ENCODE measurements at places on chromosomes 3 and 15.
A peak's percentile ranks its signal among the peaks of the same experiment; 100 is the strongest.

DNA sequence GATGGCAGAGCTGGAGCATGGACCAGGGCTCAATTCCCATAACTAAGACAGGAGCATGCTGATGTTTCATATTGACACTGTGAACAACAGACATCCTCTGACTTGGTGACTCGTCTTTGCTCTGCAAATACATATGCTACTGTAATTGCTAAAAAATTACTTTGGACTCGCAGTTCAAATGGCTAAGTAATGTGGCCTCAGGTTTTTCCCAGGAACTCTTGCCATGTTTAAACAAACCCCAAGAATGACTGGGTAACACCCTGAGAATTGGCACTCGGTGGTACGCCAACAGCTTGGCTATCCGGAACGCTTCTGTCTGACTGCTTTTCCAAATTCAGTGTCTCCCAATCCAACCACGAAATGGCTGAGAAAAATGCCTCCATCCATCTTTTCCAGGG lies 456.7 kb upstream of the THBS1 start:
- peak; percentile 61 for DNase-seq

GRCh38 chr3:33729993-33730392 lies 11.9 kb upstream of the CLASP2 start:
- no peak for DNase-seq

DNA sequence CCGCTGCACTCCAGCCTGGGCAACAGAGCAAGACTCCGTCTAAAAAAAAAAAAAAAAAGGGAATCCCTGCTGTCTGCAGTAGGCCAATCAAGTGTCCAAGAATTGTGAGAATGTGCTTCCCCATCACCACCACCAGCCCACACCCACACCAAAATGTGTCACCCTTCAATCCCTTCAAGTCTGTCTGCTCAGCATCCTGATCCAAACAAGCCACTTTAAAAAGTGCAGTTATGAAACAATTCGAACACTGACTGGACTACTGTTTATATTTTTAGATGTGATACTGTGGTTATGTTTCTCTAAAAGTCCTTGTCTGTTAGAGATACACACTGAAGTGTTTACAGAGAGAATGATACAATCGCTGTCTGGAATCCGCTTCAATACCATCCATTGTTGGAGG lies 78.1 kb upstream of the CGNL1 start:
- no peak for DNase-seq

- DNase-seq, result no peak
Measured at GRCh38 chr3:23872330-23872729, 44.5 kb downstream of the NKIRAS1 start.

DNA sequence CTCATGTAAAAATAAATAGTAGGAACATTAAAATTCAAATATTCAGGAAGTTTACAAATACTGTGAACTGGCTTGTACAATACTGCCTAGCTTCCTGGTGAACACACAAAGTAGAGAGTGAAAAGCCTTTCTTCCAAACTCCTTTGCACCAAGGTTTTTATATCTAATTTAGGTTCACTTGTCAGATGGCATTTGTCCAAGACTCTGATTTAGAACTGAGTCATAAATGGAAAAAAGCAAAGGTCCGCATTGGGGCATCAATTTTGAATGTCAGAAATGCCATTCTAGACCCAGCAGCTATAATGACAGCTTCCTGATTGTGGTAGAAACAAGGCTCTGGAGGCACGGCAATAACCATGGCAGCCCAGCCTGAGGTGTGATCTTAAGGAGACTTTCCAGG lies 160.7 kb downstream of the PDE8A start:
- peak; percentile 63 for DNase-seq

DNA sequence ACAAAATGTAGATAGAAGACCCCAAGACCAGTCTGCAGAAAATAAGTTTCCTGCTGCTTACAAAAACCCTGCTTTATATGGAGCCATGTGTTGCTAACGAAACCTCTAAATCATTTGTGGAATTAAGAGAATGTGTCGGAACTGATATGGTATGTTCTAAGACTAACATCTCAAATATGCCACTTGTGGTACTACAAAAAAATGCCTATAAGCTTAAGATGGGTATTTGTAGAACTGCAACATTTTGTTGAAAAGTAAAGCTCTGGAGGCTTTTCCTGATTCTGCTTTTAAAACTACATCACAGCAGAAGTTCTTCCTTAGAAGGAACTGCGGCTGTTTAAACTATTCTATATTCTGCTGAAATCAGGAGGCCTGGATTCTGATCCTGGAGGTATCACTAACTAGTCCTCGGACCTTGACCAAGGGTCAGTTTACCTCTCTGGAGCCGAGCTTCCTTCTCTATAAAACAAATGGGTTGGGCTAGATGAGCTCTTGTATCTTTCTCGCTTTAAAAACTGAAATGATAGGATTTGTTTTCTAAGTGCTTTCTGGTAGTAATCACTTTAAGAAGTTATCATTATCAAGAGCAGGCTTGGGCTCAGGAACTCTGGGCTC lies 74.9 kb downstream of the RAD18 start:
- no peak for DNase-seq

- DNase-seq, result peak; percentile 38
Measured at GRCh38 chr15:45333550-45333949, 44.8 kb downstream of the GATM start.

DNA sequence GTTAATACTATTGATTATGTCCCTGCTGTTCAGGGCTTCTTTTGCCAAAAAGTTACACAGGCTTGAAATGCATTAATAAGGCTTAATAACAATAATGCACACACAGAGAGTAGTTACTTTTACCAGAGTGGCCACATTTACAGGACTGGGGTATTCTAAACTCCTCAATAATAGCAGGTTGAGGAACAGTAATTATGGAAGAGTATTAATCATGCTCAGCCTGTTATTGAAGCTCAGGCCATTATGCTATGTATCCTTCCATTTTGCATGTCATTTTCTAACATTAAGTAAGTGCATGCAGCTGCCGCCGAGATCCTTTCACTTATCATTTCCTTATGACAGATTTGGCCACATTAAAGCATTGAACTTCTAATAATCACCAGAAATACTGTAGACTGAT lies 5.7 kb downstream of the ARRDC4 start:
- DNase-seq, result no peak

- DNase-seq, result no peak
Measured at GRCh38 chr3:23923786-23924185, 6.9 kb downstream of the RPL15 start.

DNA sequence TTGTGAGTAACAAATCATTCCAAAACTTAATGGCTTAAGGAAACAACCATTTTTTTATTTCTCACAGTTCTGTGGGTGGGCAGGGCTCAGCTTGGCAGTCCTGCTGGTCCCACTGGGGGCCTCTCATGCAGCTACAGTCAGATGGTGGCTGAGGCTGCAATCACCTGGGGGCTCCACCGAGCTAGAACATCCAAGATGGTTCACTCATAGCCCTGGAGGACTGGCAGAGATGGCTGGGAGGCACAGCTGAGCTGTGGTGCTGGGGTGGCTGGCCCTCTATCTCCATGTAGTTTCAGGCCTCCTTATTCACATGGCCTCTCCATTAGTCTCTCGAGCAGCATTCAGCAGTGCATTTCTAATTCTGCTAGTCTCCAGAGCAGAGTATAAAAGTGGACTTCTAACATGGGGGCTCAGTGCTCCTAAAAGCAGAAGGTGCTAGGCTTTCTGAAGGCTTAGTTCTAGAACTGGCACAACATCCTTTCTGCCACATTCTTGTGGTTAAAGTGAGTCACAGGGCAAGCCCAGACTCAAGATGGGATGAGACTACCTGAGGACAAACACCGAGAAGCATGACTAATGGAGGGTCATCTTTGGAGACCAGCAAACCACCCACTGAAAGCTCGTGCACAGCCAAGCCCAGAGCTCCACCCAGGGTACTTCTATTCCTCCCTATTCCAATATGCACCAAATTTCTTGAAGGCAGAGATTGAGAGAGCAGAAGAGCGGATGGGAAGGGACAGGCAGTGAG lies 6.3 kb downstream of the CAV3 start:
- DNase-seq, result peak; percentile 91

- no peak for DNase-seq
Measured at GRCh38 chr3:7536921-7537320, 676.0 kb downstream of the GRM7 start.

- no peak for DNase-seq
Measured at GRCh38 chr15:64586259-64586870, 126.0 kb downstream of the ZNF609 start.

DNA sequence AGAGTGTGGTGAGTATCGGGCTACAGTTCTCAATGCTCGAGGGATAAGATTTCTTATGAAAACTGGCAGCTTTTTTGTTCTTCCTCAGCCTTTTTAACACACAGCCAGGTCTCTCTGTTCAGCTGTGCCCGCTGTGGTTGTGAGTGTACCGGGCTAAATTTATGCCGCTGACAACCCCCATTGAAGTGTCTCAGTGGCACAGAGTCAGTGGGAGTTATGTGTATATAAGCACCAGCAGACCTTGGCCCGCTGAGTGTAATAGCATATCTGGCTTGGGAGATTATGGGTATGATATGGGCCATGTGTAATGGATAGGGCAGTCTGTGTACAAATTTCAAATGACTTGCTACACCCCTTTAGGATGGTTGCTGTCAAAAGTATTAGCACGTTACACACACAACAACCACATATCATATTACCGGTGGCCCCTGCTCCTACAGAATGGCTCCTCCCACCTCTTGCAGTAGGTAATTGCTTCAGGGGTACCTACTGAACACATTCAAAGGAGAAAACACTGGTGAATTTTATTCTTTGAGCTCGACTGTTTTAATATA lies 26.9 kb upstream of the NR2F2 start:
- no peak for DNase-seq

DNA sequence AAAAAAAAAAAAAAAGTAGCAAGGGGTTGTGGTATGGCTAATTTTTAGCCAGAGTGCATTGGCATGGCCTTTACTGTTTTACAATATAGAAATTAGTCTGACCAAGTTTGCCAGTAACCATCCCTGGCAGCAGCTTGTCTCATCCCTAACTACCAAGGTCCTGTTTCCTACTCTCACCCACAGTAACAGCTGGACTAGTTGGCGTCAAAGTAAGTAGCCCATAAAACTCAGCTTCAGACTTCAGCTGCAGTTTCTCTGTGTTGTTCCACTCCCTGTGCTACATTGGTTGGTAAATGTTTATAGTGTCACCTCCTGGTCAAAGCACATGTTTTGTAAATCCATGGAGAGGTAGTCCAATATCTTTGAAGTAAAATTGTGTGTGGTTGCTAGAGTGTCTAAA lies 691.3 kb downstream of the ZPLD1 start:
- no peak for DNase-seq

Measured in fibroblast of mammary gland (primary cell).